ENCODE measurements at places on chromosomes 5 and 9.

DNA sequence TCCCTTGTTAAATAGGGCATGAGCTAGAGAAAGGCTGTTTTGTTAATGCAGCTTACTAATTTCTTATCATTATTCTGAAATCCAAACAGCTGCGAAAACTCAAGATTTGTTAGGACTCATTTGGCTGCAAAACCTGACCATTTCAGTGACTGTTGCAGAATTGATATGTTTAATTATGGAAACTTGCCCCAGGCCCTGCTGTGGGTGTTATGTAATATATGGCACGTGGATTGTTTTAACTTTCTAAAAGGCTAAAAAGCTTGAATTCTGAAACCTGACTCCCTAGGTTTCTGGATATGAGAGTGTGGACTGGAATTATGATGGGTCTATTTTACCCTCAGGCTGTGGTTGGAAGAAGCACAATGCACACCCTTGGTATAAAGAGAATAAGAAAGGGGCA lies 4.4 kb downstream of the IL9 start:
- no peak for DNase-seq

DNA sequence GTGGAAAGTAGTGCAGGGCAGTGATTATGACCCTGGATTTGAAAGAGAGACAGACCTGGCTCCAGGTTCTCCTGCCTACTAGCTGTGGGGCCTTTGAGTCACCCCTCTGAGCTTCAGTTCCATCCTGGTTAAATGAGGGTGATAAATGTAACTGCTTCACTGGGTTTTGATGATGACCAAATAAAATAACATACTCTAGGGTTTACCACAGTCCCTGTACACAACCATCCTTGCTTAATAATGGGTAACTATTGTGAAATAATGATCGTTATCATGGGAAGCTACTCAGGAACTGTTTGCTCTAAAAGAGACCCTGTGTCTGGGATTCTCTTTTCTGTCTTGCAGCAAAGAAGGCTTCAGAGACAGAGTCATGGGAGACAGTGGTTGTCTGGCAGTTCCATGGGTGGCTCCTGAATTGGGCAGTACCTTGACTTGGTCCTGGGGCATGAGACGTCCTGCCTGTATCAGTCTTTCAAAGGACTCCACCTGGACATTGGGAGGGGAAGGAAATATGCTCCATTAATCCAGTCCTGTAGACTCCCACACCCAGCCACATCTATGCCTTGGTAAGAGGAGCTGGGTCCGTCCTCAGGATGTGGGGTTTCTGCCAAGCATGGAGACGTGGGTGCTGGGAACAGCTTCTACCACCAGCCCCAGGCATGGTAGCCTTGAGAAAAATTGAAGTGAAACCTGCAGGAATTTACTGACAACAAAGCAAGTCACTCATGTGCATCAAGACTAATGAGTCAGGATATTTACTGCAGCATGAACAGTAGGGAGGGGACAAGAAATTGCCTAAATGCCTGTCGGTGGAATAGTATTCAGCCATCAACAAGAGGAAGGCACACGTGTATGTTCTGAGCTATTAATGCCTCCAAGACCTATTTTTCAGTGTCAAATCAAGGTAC lies 23.4 kb downstream of the AKNA start:
- DNase-seq: no peak

GRCh38 chr5:94941122-94941755 lies 322.8 kb downstream of the SLF1 start:
- no peak for DNase-seq

GRCh38 chr5:127602896-127603844 lies 45.7 kb upstream of the CTXN3 start:
- DNase-seq: no peak

DNA sequence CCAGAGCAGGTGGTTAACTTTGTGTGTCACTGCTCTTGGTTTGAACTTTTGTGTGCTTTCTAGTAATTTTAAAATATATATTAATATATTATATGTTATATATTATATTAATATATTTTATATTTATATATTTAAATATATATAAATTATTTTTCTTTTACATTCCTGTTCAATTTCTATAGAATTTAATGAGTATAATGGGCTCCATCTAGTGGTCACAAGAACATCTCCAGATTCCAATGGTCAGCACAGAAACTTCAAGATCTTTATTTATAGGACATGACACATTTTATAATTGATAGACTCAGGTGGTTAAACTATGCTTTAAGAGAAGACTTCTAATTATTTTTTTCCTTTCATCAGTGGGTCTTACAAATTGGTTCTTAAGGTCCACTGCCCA lies 39.1 kb downstream of the COL23A1 start:
- no peak for DNase-seq

- DNase-seq: no peak
Observed at GRCh38 chr9:79592726-79593493, 21.1 kb downstream of the TLE4 start.

- DNase-seq: no peak
Observed at GRCh38 chr9:84750152-84750865, 80.8 kb downstream of the NTRK2 start.

GRCh38 chr9:30522486-30522885 lies 1862.0 kb upstream of the ACO1 start:
- DNase-seq: no peak

DNA sequence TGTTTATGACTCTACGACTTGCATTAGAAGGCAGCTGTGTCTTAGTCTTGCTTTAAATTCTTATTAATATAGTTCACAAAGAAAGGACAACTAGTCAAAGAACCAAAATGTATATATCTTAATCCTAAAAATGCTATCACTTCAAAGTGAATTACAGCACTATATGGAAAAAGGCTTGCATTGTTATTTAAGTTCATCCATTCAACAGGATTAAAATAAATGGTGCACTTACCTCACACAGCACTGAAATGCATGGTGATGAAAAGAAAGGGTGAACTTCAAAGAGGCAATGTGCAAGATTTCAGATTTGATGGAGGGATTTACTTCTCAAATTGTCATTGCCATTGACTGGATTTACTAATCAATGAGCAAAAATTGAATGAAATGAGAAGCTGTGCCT lies 344.4 kb upstream of the NUDT12 start:
- no peak for DNase-seq

DNA sequence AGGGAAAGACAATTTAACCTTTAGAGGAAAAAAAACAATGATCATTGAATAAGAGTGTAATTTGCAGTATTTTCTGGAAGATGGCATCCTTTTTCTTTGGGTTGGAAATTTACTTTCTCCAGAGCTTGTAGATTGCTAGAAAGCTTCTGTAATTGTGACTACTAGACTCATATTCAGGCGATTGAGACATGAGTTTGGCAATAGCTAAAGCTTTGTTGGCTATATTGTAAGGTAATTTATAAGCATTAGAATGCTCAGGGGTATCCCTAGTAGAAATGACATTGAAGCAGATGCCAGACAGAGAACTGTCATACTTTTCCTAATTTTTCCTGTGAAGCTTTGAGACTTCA lies 115.3 kb downstream of the UNC13B start:
- DNase-seq: no peak

DNA sequence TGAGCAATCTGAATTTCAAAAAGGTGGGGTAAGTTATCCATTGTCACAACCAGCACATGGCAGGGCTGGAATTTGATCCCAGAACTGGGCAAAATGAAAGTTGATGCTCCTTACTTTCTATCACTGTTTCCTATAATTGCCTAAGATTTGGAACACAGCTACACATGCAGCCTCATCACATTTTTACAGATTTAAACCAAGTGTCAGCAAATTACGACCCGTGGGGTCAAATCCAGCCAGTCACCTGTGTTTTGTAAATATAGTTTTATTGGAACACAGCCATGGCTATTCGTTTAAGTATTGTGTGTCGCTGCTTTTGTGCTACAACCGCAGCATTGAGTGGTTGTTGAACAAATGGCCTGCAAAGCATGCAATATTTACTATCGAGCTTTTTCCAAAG lies 94.3 kb downstream of the SREK1 start:
- no peak for DNase-seq

DNA sequence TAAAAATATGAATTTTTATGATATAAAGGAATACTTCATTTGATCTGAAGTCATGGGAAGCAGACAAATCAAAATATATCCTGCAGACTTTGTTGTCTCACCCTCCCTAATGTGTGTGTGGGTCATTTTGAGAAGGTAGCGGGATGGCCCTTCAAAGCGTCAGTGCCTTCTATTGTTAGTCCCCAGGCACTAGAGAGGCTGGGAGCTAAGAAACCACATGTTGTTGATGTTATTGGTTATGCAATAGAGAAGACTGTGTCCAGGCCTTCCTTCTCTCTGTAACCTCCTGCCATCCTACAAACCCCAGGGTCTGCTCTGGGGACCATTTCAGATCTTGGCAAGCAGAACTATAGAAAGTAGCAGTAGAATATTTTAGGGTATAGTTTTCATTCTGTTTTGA lies 94.7 kb downstream of the NLN start:
- DNase-seq: no peak

DNA sequence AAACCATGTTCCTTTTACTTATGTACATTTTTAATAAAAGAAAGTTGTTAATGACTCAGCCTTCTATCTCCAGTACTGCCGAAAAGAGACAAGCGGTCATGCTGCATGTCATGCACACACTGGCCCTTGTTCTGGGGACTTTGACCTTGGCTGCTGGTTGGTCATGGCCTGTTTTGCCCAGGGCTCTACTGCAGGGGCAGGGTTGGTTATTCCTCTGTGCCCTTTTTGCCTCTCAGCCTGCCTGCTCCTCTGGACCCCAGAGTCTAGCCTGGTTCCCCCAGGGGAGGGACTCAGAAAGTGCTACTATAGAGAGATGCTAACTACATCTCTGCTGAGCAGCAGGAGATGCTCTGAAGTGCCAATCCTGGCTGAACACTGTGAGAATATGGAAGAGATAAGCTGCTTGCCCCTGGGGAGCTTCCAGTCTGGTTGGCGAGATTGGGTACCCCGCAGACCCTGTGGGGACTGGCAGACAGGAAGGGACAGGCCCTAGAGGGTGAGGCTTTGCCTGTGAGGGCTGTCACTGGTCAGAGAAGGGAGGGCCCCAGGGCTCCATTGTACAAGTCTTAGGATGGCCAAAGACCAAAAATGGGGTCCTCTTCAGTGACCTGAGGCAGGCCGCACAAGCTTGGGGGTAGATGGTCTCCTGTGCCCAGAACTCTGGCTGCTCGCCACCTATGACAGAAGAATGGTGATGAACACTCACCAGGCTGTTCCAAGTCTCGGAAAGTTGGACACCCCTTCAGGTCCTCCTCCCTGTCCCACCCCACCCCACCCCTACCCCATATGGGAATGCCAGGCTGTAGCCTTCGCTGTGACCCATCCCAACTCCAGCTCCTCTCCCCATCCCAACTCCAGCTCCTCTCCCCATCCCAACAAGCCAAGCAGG lies 14.3 kb downstream of the IRF1 start:
- no peak for DNase-seq

GRCh38 chr9:81423589-81424326 lies 265.6 kb downstream of the TLE1 start:
- no peak for DNase-seq

All from stimulated activated naive CD8-positive, alpha-beta T cell treated with anti-CD3 and anti-CD28 coated beads, Interleukin-15, Interleukin-2, amounts not matched to agents 100 U/mL and 50 U/mL, for 24 hours (primary cell).